MCF 10A (cell line): ENCODE measurements at places on chromosomes 11 and 22.

DNA sequence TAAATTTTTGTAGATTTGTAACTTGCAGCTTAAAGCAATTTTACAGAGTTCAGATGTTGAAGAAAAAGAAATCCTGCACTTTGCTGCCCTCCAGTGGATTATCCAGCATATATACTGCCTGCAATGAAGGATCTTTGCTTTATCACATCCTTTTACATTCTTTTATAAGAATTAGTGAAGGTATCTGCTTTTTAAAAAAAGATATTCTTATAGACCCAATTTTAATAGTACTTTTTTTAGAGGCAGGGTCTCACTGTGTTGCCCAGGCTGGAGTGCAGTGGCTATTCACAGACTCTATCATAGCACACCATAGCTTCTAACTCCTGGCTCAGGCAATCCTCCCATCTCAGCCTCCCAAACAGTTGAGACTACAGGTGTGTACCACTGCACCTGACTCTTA lies 60.7 kb downstream of the TTC17 start:
- peak; percentile 49 for DNase-seq

DNA sequence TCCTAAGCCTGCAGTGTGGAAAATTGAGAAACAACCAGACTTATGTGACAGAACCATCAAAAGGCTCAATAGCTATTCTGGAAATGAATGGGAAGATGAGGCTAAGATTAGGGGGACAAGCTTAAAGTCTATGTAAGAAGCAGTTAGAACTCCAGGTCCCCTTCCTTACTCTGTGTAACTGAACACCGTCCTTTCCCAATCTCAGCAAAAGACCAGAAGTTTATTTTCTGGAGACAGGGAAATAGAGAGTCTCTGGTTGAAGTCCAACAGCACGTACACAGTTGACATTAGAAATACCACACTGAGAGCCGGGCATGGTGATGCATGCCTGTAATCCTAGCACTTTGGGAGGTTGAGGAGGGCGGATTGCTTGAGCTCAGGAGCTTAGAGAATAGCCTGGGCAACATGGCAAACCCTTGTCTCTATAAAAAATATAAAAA lies 93.9 kb downstream of the CD44 start:
- DNase-seq = no peak

- DNase-seq = no peak
Observed at GRCh38 chr11:103633068-103633788, 403.2 kb upstream of the DDI1 start.

DNA sequence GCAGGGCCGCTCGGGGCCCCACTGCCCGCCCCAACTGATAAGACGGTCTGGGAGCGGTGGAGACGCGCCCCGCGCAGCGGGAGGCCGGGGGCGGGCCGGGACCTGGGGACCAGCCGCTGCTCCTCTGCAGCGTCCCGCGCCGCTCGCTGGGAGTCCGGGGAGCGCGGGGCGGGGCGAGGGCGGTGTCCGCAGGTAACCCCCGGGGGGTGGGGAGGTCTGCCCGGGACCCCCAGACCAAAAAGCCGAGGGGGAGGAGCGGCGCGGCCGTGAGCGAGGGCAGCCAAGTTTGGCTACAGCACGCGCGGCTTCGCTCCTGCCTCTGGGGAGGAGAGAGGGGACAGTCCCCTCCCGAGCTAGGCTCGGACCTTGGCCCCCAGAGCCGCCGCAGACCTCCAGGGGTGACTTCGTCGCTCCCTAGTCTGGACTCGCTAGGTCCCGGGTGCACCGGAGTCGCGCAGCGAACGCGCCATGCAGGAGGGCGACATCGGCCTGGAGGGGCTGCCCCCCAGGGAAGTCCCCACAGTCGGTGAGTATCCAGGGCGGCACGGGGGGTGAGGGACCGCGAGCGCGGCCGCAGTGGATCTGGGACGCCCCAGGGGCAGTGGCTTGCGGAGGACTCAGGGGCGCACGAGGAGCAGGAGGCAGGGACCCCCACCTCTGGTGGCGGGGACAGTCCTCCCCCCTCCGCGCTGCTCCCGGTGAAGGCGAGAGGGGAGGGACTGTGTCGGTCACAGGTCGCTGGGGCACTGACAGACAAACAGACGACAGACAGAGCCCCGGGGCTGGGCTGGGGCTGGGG lies 92.3 kb upstream of the ANO1 start:
- DNase-seq = no peak

DNA sequence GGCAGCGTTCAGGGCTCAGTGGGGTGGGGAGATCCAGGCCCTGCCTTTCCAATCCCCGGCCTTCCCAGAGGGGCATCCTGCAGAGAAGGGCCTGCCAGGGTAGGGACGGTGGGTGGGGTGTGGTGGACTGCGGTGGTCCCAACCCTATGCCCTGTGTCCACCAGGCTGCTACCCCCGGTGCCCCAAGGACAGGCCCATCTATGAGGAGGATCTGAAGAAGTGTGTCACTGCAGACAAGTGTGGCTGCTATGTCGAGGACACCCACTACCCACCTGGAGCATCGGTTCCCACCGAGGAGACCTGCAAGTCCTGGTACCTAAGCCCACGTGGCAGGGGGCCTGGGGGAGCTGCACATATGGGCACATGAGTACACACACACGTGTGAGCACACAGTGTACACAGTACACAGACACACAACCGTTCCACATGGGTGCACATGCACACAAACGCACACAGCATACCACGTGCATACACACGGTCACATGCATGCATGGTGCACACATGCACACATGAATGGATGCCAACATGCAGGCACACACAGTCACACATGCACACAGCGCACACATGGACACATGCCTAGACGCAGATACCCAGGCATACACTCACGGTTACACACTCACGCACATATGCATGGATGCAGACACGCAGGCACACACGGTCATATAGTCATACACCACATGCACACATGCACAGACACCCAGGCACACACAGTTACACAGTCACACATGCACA lies 16.1 kb downstream of the MUC2 start:
- DNase-seq = no peak

GRCh38 chr11:19268909-19269308 lies 28.2 kb upstream of the E2F8 start:
- DNase-seq = no peak

- no peak for DNase-seq
Observed at GRCh38 chr22:22786301-22787115, 101.1 kb upstream of the IGLL5 start.

- DNase-seq = no peak
Observed at GRCh38 chr11:110092111-110092514, 1.1 kb upstream of the ZC3H12C start.

DNA sequence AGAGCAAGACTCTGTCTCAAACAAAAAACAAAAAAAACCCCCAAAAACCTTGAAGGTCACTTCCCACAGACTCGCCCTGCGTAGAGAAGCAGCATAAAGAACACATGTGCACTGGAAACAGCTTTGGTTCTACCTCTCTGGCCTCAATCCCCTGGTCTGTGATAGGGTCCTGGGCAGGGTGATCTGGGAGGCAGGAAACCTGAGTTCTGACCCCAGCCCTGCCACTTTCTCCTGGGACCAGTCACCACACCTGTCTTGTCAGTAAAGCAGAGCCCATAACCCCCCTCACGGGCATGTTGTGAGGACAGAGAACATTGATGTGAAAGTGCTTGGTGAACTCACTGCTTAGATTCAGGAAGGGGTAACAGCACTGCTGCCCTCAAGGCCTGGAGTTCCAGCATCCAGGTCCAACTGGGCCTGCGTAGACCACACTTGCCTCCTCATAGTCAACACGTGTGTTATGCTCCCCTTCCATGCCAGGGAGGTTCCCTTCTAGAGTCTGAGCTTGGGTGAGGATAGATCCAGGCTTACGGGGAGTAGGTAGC lies 11.4 kb downstream of the UCP2 start:
- DNase-seq = no peak

DNA sequence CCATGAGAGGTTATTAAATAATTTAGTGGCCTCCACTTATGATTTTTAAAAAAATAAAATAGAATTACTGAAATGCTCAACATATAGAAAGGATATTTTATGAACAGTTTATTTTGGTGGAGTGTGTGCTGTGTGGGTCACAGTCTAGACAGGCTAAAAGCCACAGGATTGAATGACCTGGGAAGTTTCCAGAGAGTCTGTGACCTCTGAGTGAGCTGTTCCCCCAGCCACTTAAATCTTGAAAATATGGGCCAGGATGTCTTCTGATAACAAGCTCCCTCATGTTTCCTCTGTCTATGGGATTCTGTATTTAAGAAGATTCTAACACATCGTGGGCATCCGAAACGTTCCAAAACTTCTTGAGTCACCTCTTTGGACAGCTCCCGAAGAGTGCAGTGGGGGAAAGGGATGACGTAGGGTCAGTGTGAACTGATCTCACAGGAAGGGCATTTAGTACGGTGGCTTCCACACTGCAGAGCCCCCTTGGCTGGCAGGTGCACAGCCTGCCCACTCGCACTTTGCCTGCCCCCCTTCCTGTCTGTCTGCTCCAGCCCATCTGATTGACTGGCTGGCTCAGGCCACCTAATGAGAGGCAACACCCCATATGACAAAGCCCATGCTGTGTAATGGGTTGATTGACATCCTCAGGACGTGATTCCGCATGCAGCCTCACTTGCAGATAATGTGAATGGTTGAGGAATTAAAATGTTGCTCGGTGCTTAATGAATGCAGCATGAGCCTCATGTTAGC lies 97.4 kb downstream of the NTM start:
- DNase-seq = no peak

GRCh38 chr11:84905411-84905810 lies 721.7 kb downstream of the DLG2 start:
- peak; percentile 13 for DNase-seq

DNA sequence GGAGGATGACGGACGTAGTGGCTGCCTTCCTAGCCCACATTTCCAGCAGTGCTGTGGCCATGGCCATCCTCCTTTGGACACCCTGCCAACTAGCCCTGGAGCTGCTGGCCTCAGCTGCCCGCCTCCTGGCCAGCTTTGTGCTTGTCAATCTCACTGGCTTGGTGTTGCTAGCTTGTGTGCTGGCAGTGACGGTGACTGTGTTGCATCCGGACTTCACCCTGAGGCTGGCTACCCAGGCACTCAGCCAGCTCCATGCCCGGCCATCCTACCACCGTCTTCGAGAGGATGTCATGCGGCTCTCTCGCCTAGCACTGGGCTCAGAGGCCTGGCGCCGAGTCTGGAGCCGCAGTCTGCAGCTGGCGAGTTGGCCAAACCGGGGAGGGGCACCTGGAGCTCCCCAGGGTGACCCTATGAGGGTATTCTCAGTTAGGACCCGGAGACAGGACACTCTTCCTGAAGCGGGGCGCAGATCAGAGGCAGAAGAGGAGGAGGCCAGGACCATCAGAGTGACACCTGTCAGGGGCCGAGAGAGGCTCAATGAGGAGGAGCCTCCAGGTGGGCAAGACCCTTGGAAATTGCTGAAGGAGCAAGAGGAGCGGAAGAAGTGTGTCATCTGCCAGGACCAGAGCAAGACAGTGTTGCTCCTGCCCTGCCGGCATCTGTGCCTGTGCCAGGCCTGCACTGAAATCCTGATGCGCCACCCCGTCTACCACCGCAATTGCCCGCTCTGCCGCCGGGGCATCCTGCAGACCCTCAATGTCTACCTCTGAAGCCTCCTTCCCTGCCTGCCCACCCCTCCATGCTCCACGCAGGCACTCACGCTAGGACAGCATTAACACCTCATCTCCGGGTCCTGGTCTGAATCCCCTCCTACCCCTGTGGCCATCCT lies 1.6 kb downstream of the RNF26 start:
- peak; percentile 42 for DNase-seq

DNA sequence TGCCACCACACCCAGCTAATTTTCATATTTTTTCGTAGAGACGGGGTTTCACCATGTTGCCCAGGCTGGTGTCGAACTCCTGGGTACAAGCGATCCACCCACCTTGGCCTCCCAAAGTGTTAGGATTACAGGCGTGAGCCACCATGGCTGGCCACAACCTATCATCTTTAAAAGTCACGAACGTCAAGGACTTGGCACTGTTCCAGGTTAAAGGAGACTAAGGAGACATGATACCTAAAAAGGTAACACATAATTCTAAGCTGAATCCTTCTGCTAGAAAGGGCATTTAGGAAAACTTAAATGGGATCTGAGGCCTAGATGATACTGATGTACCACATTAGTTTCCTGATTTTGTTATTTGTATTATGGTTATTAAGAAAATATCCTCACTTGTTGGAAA lies 43.3 kb upstream of the SYT9 start:
- DNase-seq = no peak

GRCh38 chr11:2741377-2742131 lies 41.8 kb upstream of the KCNQ1OT1 start:
- DNase-seq = peak; percentile 79

- no peak for DNase-seq
Observed at GRCh38 chr22:24578355-24579257, 14.3 kb downstream of the LRRC75B start.

- DNase-seq = no peak
Observed at GRCh38 chr11:44591557-44591956, 26.1 kb downstream of the CD82 start.

GRCh38 chr22:48299124-48299523 lies 1528.5 kb downstream of the BRD1 start:
- DNase-seq = no peak

GRCh38 chr11:124832571-124832970 lies 32.4 kb upstream of the MSANTD2 start:
- DNase-seq = no peak

- no peak for DNase-seq
Observed at GRCh38 chr11:34546511-34547209, 33.1 kb upstream of the ELF5 start.

GRCh38 chr11:82903843-82904586 lies 2.5 kb downstream of the DDIAS start:
- no peak for DNase-seq

DNA sequence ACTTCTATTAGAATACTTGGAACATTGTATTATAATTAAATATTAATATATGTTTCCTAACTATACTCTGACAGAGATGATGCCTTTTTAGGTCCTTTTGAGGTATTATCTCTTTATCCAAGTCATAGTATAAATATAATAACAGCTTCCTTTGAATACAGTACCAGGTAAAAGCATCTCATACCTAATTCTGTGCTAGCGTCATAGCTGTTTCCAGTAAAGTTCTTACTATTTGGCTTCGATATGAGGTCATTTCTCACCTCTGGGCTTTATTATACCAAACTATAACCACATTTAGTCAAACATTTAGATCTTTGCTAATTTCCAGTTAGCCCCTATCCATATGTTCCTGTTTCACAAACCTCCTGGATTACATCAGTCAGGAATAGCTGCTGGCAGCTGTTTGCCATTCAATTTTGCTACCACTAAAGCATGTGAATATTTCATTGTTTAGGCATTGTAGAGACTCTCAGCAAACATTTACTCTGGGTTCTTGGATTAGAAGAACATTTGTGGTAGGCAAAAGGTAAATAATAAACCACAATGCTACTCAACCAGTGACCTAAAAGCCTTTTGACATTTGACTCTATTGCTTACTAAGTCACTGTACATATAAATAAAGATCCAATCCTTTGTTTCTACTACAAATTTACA lies 255.1 kb downstream of the TTC28 start:
- no peak for DNase-seq

GRCh38 chr22:26835929-26836528 lies 178.6 kb downstream of the MIAT start:
- DNase-seq = peak; percentile 67

DNA sequence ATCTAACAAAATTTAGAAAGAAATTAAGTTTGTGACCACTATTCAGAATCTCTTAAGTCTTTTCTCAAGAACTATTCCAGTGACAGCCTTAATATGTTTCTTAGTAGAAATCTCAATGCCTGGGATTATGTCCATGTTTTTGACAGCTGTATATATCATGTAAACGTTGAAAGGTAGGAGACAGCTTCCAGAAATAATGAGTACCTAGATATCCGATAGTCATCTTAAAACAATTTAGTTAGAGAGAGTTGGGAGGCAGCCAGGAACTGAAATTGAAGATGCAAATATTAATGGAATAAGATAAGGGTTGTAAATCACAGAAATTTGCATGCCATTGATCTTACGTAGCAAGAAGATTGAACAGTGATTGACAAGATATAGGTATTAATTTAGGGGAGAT lies 955.2 kb downstream of the JRKL start:
- no peak for DNase-seq
